ENCODE measurements at places on chromosomes 6 and 20.

DNA sequence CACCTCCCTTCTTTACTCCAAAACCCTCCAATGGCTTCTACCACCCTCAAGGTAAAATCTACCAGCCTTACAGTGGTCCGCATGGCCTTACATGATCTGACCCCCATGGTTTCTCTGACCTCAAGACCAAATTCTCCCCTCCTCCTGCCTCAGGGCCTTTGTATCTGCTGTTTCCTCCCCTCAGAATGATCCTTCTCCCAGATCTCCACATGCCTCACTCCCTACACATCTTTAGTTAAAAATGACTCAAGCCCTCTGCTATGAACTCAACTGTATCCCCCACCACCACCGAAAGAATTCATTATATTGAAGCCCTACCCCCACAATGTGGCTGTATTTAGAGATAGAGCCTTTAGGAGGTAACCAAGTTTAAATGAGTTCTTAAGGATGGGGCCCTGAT, 4.1 kb downstream of the SLC23A2 start:
- no peak for DNase-seq

- DNase-seq, result no peak
These were observed 249.7 kb upstream of the AFDN start for GRCh38 chr6:167576828-167577503.

DNA sequence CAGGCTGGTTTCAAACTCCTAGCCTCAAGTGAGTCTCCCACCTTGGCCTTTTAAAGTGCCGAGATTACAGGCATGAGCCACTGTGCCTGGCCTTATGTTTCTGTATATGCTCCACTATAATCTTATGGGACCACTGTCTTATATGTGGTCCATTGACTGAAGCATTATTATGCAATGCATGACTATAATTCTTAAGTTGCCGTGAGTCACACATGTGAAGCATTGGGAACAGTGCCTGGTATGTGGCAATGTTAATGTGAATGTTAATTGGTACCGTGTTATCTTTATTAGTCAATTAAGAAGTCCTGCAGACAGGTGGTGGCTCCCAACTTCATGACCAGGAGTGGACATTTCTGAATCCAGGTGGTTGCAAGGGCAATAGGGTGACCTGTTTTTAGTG, 14.7 kb upstream of the ASXL1 start:
- DNase-seq, result no peak

GRCh38 chr20:32912688-32913087, 54.0 kb downstream of the EFCAB8 start:
- no peak for DNase-seq

Data from brain pericyte (primary cell).